ENCODE measurements at places on chromosomes 12 and 14. TPM values are rescaled to one million over a fixed set of nuclear protein-coding genes. Genes with fewer than 3 reads are reported as not detected.

- DNase-seq = no peak
Observed at GRCh38 chr12:25733541-25733940, 180.5 kb upstream of the LMNTD1 start.

- DNase-seq = no peak
Observed at GRCh38 chr12:93571925-93572711, at the start of gene SOCS2. SOCS2 (plus strand) TSS chr12:93572675; CDS start chr12:93572898, 223 bp downstream.

GRCh38 chr14:74912801-74913200, 10.3 kb downstream of the RPS6KL1 start:
- no peak for DNase-seq

DNA sequence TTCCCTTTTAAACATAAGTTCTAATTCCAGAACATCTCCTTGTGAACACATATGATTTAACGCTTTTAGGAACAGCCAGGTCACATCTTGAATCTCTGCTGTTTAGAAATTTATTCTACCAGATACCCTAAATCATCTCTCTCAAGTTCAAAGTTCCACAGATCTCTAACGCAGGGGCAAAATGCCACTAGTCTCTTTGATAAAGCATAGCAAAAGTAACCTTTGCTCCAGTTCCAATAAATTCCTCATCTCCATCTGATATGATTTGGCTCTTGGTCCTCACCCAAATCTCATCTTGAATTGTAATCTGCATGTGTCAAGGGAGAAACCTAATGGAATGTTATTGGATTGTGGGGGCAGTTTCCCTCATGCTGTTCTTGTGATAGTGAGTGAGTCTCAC, 96.3 kb upstream of the PLEKHA5 start:
- no peak for DNase-seq

HOXC6 gene
- total RNA-seq = not detected

- DNase-seq = no peak
Observed at GRCh38 chr12:80627782-80628181, 79.7 kb upstream of the MYF6 start.

GLIPR1L1 gene
- total RNA-seq = not detected

- DNase-seq = no peak
Observed at GRCh38 chr12:14883686-14884085, 2.0 kb downstream of the MGP start.

GRCh38 chr12:50186681-50187080, 19.5 kb upstream of the CERS5 start:
- no peak for DNase-seq

DNA sequence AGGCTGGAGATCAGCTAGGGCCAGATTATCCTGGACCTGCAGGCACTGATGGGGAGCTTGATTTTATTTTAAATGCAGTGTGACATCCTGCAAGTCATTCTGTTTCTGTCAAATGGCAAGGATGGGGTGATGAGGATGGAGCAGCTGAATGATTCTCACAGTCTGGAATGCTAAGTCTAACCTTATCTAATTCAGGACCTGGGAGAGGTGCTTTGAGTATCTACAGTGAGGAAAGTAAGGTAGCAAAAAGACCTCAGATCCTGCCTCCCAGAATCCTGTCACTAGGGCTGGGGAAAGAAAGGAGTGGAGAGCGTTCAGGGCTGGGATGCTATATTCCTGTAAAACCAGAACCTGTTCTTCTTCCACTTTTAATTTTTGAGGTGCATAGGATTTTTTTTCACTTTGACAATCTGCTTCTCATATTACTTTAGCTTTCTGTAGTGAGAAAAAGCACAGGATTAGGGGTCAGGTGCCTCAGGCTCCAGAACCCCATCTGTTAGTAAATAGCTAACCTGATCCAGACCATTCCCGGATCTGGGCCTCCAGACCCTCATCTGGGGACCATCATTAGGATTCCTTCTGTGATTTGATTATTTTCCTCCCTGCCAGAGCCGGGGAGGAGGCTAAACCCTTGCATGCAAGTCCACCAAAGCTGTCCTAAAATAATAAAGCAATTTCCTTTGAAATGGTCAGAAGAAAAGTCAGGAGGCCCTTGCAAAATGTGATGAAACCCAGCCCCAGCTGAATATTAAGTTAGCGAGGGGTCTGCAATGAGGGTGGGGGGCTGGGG, 54.7 kb downstream of the ASCL1 start:
- DNase-seq = no peak
